ENCODE measurements at places on chromosomes 1 and 21. TPM values are rescaled to one million over a fixed set of nuclear protein-coding genes. Genes with fewer than 3 reads are reported as not detected.

The CYP4Z1 gene
- not detected for total RNA-seq

The CD1D gene
- total RNA-seq = not detected

The CACHD1 gene
- total RNA-seq = 0.11 TPM

DNA sequence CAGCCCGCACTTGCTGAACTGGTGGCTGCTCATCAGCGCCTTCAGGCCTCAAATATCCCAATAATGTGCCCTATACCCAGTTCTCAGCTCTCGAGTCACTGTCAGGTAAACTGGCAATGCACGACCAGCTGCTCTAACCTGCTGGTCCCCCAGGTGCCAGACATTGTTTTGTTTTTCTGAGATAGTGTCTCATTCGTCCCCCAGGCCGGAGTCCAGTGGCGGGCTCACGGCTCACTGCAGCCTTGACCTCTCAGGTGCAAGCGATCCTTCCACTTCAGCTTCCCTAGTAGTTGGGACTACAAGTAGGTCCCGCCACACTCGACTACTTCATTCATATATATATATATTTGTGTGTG, 1.0 kb upstream of the NADK start:
- no peak for DNase-seq

DNA sequence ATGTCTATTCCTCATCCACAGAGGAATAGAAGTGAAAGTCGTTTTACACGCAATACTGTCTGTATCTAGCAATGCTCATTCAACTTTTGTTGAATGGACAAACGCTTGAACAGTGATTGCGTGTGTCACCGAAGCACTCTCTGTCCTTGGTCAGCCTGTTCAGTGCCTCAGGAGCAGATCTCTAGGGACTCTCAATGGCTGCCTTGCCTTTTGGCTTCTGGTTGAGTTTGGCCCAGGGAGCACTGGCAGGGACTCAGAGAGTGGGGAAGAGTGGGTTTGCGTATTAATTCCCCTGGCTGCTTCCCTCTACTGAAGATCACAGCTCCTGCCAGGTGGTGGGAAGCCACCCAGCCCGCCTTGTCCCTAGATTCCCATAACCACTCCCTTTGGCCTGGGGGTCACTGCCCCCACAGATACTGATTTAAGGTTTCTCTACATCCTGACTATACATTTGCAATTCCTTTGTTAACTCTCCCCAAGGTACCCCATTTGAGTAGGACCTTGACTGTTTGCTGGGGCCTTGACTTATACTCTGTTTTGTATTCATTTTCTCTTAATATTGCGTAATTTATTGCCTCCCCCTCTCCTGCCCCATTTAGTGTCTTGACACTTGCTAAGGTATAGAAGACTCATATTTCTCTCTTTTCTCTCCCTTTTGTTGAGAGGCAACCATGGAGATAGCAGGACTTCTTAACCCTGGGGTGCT, 61.7 kb upstream of the USP24 start:
- DNase-seq = no peak

DNA sequence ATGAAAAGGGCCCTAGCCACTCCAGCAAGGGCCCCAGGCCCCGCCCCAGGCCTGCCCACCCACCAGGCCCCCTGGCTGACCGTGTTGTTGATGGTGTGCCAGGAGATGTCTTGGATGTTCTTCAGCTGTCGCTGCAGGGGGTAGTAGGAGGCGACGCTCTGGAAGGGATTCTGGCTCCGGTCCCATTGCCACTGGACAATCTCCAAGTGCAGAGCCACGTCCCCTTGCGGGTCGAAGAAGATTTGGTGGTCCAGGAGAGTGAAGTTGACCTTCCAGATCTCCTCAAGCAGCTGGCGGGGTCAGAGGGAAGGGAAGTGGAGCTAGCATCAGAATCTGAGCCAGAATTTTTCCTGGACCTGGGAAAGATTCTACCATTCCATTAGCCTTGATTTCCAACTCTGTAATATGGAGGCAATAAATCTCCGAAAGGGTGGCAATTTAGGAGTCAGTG, 10.2 kb downstream of the TAS1R2 start:
- no peak for DNase-seq

DNA sequence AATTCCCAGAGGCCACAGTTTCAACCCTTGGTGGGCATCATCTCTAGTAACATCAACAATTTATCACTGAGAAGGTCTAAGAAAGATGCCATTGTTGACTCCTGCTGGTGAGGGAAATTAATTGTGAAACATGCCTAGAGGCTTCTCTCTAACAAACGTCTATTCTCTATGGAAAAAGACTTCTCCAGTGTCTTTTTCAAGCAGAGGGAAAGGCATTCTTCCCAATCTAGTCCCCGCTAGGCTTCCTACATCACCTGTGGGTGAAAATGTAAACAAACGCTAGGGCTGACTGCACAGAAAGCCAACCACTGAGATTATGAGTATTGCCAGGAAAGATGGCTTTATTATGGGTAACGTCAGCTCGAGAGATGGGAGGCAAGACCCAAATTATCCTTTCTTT, 677.4 kb downstream of the NCAM2 start:
- DNase-seq = no peak

GRCh38 chr1:162212713-162213112, 143.2 kb downstream of the NOS1AP start:
- no peak for DNase-seq

- DNase-seq = no peak
These were observed 69.1 kb downstream of the SIK1 start for GRCh38 chr21:43357715-43358430.

DNA sequence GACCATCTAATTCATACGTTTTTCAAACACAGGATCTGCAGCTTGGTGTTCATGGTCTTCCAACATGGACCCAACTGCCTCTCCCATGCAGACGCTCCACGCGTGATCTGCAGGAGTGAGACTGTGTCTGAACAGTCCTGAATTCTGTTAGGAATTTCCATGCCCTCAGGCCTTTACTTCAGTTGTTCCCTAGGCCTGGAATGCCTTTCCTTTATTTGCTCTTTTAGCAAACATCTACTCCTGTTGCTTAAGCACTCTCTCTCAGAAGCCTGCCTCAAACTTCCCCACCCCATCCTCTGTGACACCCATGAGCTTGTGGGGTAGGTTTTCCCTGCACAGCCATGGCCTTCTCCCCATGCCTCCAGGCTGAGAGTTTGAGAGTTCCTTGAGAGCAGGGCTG, 73.7 kb downstream of the DMRTB1 start:
- DNase-seq = no peak

Data from CD4-positive, alpha-beta memory T cell (primary cell).